ENCODE measurements at places on chromosomes 7 and 10.

- DNase-seq: no peak
These were observed 95.1 kb upstream of the PALS2 start for GRCh38 chr7:24478137-24478655.

DNA sequence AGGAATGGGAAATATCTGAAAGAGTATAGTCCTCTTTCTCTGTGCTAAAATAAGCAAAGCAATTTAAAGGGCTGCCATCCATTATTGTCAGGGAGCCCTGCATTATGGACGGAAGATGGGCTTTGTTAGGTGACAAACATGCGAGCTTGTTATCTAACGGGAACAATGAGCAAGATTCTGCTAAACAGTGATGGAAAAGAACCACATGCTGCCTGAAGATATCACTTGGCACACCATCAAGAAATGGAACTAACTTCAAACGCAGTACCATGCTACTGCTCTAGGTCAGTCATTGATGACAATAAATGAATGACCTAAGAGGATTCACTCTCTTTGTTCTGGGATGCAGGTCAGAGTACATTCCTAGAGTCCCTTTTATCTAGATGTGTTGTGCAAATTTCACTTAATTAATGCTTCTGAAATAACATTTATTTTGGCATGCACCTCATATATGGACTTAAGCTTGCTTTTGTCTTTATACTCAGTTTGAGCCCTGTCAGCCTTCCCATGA lies 175.7 kb upstream of the PTN start:
- DNase-seq: no peak

- DNase-seq: no peak
These were observed 2.2 kb upstream of the ASCC1 start for GRCh38 chr10:72218325-72218724.

GRCh38 chr10:78658645-78659597 lies 409.8 kb upstream of the ZMIZ1 start:
- no peak for DNase-seq

- no peak for DNase-seq
These were observed 144.6 kb upstream of the AOAH start for GRCh38 chr7:36868727-36869411.

GRCh38 chr10:124696446-124697392 lies 47.5 kb downstream of the FAM53B start:
- DNase-seq: no peak

- DNase-seq: no peak
These were observed 189.4 kb downstream of the KCNMA1 start for GRCh38 chr10:77448226-77448625.

DNA sequence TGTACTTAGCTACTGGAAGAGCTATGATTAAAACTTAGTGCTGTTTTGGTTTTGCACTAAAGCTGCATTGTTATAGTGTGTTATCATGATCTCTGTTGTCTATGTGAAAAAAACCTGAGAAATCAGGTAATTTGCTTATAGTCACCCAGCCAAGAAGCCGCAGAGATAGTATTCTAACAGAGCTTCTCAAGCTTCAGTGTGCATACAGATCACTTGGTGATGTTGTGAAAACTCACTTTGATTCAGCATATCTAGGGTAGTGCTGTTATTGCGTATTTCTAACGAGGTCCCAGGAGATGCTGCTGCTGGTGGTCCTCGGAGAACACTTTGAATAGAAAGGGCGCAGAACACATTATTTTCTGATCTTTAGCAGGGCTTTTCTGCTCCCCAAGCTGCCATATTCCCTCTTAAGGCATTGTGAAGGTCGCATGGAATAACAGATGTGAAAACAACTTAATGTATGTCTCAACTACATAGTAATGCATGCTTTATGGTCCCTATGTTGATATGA lies 68.4 kb upstream of the PDCD4 start:
- DNase-seq: no peak

GRCh38 chr10:69655124-69655867 lies 25.2 kb downstream of the FAM241B start:
- no peak for DNase-seq

DNA sequence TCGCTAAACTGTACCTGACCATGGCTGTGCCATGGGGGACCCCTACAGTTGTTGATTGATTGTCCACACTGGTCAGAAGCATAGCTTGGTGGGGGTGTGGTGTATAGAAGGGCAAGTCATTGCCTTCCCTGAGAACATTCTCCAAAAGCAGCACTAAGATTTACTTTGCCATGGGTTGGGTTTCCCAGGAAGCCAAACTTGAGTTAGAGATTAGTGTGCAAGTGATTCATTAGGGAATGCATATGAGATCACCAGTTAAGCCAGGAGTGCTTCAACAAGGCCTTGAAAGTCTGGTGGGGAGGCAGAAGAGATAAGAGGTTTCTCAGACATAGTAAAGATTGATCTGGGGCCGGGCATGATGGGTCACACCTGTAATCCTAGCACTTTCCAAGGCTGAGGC lies 21.4 kb upstream of the TPST1 start:
- no peak for DNase-seq

DNA sequence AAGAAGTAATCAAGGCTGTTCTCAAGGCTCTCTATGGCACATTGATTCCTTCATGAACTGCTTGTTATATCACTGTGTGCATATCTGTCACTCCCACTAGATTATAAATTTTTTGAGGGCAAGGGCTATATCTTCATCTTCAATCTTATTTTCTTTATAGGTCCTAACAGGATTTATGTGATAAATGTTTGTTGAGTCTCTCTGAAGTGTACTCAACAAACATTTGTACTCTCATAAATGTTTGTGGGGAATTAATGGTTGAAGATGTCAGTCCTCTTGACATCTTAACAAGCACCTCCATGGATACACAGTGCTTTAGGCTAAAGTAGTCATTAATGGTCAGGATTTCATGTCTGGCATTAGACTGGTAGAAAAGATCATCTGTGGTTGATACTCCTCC lies 143.2 kb downstream of the RNLS start:
- no peak for DNase-seq

GRCh38 chr10:68721673-68722335 lies 765 bp downstream of the CCAR1 start:
- DNase-seq: no peak

DNA sequence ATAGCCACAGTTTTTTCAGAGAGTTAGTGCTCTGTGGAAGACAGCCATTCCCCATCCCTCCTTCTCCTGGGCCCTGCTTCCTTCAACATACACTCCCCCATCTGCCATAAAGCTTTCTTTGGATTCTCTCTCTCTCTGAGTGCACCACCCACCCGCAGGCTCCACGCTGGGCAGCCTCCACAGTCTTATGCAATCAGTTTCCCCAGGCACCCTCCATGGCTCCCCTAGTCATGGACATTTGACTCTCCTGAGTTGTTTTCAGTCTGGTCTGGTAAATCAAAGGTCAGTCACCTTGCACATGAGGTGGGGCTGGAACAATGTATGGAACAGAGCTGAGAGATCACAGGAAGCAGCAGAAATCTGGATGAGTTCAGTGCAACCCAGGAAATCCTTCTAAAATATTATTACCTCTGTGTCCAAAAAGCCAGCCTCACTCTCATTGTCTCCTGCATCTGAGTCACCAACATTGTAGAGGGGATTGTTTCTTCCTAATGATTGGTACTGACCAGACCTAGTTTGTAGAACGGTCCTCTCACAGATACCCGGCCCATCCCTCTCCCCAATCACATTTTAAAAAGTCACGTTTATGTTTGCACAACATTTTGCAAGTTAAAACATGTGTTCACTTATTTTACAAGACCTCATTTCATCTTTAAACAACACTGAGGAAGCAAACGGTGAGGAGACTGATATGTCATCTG lies 70.1 kb downstream of the CYCS start:
- no peak for DNase-seq

- peak; percentile 43 for DNase-seq
These were observed 120.6 kb downstream of the PRPF18 start for GRCh38 chr10:13707156-13707881.

- no peak for DNase-seq
These were observed 28.6 kb downstream of the SEC61A2 start for GRCh38 chr10:12158111-12158510.

- DNase-seq: no peak
These were observed 12.8 kb upstream of the PROSER2 start for GRCh38 chr10:11810313-11810766.

DNA sequence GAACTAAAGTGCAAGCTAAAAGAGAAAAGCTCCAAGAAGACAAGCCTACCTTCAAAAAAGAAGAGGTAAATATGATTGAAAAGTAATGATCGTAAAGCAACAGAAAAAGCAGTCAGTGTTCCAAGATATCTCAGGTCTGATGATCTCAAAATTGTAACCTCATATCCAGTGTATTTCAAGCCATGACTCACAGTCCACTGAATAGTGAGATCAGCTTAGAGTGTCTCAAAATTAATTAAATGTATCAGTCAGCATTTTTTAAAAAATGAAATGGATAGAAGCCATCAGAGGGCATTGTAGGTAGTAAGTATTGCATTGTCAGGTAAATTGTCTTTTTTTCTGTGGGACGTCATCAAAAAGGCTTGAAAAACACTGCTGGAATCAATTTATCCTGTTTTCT lies 50.6 kb upstream of the AGBL3 start:
- DNase-seq: no peak

DNA sequence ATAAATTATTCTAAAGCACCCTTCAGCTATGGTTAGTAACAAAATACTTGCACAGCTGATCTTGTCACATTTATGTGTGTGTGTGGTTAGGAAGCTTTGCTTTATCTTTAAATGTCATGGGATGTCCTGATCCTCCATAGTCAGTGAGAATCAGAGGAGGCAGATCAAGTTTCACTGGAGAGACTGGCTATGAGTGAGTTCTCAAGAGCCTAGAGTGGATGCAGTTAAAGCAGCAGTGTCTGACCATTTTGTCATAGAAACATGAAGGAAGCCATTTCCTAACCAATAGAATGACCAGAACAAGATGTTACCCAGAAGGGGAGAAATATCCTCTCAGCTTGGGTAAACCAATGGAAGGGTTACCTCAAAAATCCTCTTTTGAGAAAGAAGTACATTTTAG lies 207.2 kb upstream of the DKK1 start:
- no peak for DNase-seq

DNA sequence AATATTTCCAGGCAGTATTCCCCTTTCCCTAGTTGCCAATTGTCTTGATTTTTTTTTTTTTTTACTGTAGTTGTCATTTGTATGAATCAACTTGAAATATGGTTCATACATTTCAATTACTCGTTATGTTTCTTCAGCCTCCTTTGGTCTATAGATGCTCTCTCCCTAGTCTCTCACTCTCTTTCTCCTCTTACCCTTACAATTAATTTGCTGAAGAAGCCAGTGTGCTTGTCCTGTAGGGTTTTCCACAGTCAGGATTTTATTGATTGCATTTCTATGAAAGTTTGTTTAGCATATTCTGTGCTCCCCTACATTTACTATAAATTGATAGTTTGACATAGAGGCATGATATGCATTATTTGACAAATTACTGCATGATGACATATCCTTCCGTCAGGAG lies 112.0 kb upstream of the PRKCQ start:
- no peak for DNase-seq

- no peak for DNase-seq
These were observed 15.2 kb upstream of the UBE2D1 start for GRCh38 chr10:58319599-58319998.

- DNase-seq: no peak
These were observed 897.8 kb downstream of the CNTNAP2 start for GRCh38 chr7:147014286-147014955.

DNA sequence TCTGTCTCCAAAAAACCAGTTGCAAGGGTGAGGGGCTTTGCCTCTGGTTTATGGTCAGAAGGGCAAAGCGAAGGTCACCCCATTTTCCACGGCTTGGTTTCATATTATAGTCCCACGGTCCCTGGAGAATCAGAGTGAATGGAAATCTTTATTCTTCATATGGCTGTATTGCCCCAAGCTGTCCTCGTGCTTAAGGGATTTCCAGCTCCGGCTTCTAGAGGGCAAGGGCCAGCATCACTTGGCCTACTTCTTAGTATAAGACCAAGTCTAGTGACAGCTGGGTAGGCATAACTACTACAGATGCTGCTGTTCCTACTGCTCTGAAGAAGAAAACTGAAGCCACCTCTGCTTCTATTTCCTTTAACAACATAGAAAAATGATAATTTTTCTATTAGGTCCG lies 63.2 kb downstream of the PARP12 start:
- DNase-seq: no peak

- no peak for DNase-seq
These were observed 65.5 kb downstream of the CYP26A1 start for GRCh38 chr10:93139059-93139655.

DNA sequence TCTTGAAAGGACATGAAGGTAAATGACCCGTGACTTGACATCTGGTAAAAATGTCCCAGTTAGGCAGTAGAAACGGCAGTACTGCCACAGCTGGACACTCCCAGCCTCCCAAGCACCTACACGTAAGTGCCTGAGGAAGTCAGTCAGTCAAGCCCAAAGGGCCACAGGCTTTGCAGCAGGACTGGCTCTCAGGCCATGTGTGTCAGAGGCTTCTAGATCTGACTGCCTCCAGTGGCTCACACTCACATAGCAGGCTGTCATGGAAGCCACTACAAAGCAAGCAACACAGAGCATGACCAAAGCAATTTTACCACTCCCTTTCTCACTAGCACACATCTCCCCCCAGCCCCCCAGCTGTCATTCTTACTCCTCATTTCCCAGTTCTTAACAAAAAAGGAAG lies 17.8 kb upstream of the CCNJ start:
- peak; percentile 9 for DNase-seq

GRCh38 chr7:44276571-44277221 lies 48.7 kb downstream of the CAMK2B start:
- no peak for DNase-seq

DNA sequence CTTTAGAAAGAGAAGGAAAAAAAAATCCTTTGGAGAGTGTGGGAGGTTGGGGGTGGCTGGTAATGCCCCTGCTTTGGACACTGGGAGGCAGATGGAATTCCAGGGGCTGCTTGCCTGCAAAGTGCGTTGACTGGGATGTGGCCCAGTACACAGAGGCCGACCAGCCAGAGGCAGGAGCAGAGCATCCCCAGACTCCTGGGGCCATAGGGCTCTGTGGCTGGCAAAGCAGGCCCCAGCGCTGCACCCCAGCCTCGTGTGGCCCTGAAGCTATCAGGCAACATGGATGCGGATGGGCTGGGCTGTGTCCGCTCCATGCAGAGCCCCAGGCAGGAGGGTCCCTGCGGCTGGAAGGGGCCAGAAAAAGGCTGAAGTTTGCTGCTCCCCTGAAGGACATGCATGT lies 361.6 kb upstream of the FZD8 start:
- DNase-seq: no peak

DNA sequence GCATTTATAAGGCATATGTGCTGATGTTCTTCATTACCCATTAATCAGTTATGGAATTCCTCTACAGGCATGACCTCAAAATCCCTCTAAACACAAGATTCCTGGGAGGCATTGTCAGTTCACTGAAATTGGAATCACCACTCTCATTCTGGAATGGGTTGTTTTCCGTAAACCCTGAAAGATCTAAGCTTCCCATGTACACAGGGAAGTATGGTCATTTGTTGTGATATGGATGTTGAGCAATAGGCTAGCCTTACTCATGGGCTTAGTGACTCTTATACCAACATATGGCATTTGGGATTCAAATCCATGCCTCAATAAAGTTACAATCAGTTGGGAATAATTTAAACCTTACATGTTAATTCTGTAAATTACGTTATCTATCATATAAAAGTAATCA lies 258.0 kb downstream of the XPNPEP1 start:
- no peak for DNase-seq
